ENCODE measurements at places on chromosomes 5 and 9.

GRCh38 chr5:8457187-8458037, 588.5 kb downstream of the MTRR start:
- peak; percentile 90 for DNase-seq

GRCh38 chr9:97359147-97359546, 51.7 kb downstream of the CCDC180 start:
- no peak for DNase-seq

DNA sequence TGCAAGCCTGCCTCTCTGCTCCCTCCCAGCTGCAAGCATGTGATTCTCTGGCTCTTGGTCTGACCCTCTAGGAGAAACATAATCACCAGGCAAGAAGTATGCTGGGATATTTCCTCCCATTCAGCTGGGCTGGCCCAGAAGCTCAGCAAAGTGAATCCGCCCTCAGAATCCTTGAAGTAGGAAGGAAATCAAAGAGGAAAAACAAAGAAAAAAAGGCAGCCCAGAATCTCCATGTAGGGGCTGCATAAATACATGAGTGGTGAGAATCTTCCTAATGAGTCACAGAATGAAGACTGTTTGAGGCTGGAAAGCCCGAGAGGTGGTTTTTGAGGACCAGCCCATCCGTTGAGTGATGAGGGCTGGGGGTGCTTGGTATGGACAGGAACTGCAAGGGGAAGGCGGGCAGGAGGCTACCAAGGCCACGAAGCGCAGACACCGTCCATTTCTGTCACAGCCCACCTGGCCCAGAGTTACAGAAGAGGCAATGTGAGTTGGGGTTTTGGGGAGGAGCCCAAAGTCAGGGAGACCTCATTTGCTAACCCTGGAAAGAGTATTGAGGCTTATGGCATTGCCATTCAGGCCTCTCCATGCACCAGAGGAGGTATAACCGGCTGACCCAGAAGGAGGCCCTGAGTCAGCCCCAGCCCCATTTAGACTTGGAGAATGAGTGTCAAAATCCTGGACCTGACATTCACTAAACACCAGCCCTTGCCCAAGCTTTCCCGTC, 33.4 kb upstream of the TGFBR1 start:
- DNase-seq: no peak

DNA sequence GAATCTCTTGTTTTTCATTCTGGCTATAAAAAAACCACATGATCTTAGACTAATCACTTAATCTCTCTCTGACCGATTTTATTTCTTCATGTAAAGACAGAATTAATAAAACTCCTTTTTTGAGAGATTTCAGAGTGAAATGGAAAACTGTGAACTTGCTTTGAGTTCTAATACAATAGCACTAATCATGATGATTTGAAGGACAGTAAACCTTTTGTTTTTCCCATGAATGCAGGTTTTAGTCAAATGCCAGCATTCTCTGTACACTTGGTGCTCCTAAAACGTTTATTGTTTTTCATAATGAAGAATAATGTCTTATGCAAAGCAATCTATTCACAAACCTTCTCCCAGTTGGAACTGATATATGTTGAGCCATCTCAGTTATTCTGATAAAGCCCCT, 86.8 kb downstream of the SLC24A2 start:
- DNase-seq: no peak

GRCh38 chr5:66151030-66151429, 6.9 kb downstream of the SREK1 start:
- DNase-seq: no peak

GRCh38 chr5:100502684-100503083, 32.5 kb upstream of the FAM174A start:
- DNase-seq: no peak

DNA sequence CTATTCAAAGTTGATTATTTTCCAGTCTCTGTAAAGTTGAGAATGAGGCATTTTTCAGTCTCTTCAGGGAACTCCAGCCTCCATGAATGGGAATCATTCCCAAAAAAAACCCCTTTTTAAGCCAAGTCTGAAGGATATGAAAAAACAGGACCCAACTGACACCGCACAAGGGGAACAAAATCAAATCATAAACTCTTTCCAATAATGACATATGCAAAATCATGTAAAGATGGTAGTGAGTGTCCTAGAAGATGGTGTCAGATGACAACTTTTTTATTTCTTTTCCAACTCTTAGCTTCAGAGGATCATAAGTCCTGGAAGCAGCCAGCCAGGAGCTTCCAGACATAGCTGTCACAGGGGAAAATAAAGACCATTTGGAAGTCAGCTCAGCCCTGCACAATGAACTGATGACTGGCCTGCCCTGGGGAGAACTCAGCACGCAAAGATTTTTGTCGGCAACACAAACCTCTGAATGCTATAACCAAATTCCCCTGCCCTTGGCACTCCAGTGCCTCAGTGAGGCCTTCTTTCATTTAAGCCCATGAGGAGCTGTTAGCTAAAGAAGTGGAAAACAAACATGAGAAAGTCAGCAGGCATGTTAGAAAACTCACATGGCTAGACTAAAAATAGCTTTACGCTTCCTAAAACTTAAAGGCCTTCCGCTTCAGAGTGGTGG, 85.4 kb downstream of the SLC1A3 start:
- DNase-seq: no peak

DNA sequence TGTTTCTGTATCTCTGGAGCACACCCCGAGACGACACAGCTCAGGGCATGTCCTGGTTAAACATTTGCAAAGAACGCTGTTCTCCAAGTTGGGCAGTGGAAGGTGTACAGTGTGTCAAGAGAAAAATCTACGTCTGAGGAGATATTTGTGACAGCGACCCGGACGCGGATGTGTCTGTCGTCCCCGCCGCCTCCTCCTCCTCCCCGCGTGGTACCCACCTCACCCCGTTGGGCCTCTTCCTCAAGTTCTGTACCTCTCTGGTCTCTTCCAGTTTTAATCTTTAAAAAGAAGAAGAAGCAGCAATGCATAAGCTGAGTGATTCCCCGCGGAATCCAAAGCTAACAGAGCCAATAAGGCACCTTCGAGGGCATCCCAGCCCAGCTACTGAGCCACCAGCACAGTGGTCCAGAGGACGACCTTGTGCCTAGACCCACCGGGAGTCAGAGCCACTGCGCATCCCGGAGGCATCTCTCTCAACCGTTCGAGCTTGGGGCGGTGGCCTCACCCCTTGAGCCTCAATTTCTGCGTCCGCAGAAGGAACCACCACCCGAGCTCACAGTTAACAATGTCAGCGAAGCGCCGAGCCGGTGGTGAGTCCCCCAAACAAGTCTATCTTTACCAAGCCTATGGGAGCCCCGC, 467 bp downstream of the C9orf78 start:
- no peak for DNase-seq

DNA sequence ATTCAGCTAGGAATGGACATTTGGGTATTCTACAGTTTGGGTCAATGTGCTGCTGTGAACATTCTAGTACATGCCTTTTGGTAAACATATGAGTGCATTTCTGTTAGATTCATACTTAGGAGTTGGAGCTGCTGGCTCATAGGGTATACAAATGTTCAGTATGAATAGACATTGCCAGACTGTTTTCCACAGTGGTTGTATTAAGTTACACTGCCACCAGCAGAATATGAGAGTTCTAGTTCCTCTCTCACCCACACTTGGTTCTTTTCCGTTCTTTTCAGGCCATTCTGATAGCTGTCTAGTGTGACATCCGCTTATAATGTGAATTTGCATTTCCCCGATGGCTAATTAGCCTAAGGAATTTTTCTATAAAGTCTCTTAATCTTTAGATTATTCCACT, 25.0 kb downstream of the STOM start:
- no peak for DNase-seq

- no peak for DNase-seq
These were observed 77.3 kb downstream of the KCTD16 start for GRCh38 chr5:144248015-144248414.

DNA sequence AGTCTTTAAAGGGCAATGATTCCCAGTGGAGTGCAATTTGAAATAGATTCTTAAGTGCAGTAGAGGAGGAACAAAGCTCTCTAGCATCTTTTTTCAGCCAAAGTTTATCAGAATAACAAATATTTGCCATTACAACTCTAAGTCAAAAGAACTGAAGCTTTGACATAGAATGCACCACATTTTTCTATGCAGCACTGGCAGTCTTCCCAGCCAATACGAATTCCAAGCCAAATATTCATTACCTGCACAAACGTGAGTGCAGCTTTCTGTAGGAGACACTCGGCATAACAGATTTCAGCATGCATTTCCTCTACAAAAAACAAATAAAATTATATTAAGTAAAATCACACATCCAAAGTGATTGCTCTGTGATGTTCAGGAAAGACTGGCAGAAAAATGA, 103.4 kb downstream of the TTC39B start:
- no peak for DNase-seq

DNA sequence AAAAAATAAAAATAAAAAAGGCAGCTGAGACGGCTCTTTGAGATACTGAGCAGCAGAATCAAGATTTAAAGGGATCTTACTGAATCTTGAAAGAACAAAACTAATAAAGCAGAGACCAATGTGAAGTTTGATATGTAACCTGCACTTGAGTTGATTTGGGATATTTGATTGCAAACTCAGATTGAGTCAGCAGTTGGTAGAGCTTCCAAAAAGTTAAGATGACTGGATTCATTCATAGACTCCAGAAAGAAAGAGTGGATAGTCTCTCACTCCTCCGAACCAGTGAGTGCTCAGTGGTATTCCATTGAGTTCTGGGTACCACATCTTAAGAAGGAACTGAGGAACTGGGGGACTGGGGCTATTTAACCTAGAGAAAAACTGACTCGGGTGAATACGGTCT, 52.7 kb upstream of the TESK1 start:
- DNase-seq: no peak

- DNase-seq: no peak
These were observed 382.6 kb downstream of the DTWD2 start for GRCh38 chr5:118605761-118606160.

DNA sequence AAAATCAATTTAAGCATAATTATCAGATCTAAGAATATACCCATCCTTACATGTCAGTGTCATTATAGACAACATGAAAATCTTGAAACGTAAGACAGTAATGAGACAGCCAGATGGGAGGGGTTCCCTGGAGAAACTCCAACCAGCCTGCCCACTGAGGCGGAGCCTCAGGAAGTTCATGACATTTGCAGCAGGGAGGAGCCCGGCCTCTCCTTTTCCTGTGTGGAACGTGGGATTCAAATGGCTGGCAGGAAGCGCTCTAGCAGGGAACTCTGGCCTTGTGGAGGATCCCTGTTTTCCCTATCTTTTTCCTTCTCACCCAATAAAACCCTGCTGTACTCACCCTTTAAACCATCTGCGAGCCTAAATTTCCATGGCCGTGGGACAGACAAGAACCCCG, 176.6 kb upstream of the KCNN2 start:
- DNase-seq: no peak

DNA sequence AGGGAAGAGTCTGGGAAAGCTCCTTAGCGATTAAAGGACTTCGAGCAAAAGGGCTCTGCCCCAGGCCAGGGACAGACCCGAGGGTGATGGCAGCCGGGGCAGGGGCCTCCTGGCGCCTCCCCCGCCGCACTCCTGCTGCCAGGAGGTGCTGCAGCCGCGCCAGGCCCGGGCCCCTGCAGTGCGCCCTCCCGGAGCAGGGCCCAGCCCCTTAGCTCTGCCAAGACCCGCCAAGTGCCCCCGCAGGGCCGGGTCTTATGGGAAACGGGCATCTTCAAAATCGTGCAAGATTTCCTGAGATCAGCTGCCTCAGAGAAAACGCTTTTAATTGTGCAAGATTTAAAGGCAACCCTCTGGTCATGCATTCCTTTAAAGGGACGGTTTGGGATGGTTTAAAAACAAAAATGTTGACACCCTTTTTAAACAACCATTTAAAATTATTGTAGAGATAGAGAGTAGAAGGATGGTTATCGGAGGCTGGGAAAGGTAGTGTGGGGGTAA, 52.4 kb downstream of the CDC14B start:
- no peak for DNase-seq

GRCh38 chr5:135434591-135435466, 12.3 kb downstream of the DCANP1 start:
- DNase-seq: no peak

- DNase-seq: no peak
These were observed 131.6 kb downstream of the PRDM6 start for GRCh38 chr5:123220621-123221146.

DNA sequence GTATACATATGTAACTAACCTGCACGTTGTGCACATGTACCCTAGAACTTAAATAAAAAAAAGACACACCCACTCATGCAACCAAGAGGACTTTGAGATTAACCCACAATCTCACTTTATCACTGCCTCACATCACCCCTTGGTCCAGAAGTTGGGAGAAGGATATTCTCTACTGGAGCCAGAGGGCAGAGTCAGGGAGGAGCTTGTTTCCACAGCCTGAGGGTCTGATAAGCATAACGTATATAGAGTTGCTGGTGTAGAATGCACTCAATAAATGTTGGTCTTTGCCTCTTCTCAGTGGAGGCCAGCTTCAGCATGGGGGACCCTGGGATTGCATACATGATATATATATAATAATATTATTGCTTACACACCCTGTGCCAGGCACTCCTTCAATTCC, 10.1 kb downstream of the KCNV2 start:
- no peak for DNase-seq

- DNase-seq: no peak
These were observed 45.3 kb upstream of the PPP3R2 start for GRCh38 chr9:101639785-101640665.

DNA sequence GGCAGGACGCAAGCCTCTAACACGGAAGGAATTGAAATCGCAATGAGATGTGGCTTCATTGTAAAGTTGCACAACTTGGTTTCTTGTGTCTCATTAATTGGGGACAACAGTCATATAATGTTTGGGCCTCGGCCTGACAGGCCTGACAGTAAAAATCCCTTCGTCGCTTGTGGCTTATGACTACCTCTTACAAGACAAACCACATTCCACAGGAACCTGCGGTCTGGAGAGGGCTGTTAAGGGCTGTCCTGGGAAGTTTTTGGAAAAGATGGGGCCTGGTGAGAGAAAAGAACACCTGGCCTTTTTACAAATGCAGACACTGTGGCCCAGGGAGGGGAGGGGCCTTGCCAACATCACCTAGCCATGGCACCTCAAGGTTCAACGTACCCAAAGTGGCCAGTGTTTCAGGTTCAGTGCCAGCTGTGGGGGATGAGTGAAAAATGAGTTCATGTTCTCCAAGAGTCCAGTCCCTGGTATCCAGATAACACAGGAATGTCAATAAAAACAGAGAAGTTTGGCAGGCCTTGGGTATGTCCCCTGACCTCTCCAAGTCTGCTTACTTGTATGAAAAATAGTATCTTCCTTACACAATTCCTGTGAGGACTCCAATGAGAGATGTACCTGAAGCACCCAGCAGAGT, 22.2 kb downstream of the SHB start:
- DNase-seq: no peak

DNA sequence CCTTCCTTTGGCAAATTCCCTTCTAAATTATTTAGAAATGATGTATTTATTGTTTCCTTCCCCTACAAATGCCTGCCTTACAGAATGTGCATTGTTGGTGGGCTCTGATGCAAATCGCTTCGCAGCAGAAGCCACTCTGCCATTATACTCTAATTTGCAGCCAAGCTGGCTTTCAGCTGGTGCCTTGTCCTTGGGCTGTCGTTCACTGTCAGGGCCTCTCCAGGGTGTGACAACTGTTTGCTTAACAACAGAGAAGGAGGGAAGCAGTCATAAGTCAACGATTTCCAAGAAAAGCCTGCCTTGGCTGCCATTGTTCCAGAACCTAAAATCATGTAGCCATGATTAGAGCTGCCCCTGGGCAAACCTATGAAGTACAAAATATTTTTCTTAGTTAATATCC, 260.1 kb upstream of the RGMB start:
- no peak for DNase-seq

All from GM20000 (cell line).